Renal cortex interstitium (tissue), 15 donors: ENCODE measurements at places on chromosomes 11 and 22. TPM values are rescaled to one million over a fixed set of nuclear protein-coding genes. Genes with fewer than 3 reads are reported as not detected.

The FAT3 gene
- 10.3 TPM for polyA plus RNA-seq

The MPEG1 gene
- polyA plus RNA-seq = 9.0 TPM

DNA sequence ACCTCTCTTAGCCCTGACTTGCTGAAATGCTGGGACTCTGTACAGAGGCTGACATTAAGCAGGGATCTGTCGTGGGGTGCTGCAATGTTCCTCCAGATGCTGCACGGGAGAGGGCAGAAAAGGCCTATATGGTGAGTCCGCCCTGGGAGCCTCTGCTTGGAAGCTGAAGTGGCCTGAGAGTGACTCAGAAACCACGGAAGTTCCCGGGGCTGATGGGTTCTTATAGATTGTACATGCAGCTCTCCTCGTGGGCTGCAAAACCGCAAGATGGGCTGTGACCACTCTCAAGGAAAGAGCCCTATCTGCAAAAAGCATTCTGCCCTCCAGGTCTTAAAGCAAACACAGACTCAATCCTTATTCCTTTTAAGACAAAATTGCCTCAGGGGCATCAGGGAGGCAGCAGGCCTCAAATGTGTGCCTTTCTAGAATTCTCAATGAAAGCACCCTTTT, 5.8 kb upstream of the SLC43A3 start:
- no peak for DNase-seq

DNA sequence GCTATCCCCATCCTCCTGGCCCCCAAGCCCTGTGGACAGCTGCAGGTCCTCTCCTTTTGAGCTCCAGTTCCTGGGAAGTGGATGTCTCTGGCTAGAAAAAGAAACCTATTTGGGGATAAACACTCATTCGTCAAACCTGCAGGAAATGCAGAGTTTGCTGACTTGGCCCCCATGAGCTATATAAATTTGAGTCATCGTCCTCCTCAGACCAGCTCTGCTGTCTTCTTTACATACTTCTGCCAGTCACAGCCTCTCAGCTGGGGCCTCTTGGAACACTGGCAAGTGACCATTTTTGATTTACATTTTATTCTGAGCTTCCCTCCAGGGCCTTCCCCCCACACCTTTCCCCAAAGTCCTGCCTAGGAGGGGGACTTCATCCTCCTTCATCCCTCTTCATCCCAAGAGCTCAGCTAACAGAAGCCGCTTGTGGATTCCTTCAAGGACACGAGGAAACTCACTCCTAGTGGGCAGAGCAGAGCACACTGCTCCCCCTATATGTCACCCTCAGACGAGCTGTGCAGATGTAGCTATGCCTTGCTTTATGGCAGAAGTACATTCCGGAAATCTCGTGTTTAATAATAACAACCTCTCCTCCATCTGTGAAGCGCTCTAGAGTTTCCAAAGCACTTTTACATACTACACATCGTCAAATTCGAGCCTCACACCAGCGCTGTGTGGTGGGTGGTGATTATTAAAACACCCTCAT, 131.8 kb downstream of the FEZ1 start:
- DNase-seq = no peak

DNA sequence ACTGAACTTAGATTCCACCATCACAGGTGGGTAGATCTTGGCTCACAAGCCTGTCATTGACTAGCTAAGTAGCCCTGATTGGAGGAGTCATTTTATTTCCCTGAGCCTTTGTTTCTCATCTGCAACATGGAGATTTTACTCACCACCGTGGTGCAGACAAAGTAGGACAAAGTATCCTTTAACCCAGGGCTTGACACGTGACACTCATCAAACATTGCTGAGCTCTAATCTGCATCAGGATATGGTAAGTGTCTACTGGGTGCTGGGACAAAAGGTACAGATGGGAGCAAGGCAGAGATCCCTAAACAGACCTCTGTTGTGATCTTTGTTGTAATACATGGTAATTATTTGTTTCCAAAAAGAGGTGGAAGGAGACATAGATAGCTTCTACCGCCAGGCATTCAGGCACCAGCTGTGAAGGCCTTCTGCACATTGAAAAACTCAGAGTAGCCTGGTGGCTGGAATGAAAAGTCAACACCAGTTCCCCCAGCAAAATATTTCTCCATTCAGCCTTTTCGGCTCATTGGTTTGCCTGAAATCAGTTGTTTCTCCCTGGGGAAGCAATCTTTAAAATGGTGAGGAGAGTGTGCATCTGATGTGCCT, 18.3 kb upstream of the MICAL2 start:
- no peak for DNase-seq

The SPON1 gene
- 85.5 TPM for polyA plus RNA-seq

DNA sequence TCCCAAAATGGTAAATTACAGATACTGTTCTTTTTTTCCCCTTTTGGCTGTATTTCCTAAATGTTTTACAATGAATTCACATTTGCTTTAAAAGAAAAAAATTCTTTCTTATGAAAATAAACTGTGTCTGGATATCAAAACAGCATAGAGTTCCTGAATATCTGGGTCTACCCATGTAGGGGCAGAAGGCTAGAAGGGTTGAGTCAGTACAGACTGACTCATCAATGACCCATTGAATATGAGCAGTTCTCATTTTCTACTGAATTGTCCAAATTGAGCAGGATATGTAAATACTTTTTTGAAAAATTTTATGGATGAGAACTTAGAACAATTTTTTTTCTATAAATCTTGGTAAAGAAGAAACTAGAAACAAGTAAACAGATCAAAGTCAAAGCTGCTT, 16.3 kb upstream of the C11orf87 start:
- DNase-seq = no peak

- DNase-seq = no peak
Observed at GRCh38 chr22:47280301-47280700, 517.9 kb downstream of the TBC1D22A start.

The USP2 gene
- polyA plus RNA-seq = 14.2 TPM

DNA sequence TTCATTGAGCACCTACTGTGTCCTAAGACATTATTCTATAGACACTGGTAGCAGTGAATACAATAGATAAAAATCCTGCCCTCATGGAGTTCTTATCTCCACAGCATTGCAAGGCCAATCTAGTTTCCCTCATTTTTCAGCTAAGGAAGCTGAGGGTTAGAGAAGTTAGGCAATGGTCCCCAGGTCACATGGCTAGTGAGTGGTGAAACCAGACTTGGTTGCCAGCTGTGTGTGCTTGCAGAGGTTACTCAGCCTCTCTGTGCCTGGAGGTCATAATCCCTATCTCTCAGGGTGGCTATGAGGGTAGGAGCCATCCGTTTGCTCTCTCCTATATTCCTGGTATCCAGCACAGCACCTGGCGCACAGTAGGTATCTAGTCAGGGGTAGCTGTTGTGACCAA, 147.7 kb upstream of the SEZ6L start:
- DNase-seq = no peak
